ENCODE measurements at places on chromosomes 7 and 10.
A peak's percentile ranks its signal among the peaks of the same experiment; 100 is the strongest.

DNA sequence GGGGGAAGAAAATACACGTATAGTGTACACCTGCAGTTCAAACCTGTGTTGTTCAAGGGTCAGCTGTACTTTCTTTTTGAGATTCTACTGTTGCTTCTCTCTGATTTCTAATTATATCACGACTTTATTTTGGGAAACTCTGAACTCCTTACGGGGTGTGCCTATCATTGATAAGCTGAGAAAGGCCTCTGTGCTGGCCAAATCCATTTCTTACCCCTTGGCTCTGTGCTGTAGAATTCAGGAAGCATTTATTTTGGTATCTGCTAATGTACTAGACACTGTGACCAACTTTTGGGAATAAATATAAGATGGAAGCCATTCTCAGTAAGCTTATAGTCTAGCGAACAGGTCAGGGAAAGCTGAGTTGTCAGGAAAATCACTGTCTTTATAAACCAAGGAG, 26.9 kb upstream of the RPA3 start:
- DNase-seq = no peak

DNA sequence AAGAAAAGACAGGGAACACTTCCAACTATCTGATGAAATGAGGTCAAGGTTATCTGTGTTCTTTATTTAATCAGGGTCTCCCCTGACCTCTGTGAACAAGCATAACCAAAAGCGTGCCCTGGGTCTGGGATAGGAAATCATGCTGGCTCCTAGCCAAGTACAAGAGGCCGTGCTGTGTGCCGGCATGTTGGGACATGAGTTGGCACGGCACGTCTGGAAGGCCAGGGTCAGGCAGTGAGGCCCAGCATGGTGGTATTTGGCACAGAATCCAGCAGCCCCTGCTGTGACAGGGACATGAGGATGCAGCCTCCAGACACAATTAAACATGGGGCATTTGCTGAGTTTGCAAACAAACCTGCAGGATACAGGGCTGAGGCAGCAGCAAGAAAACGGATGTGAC, 320.4 kb downstream of the PLXNA4 start:
- peak; percentile 42 for DNase-seq

DNA sequence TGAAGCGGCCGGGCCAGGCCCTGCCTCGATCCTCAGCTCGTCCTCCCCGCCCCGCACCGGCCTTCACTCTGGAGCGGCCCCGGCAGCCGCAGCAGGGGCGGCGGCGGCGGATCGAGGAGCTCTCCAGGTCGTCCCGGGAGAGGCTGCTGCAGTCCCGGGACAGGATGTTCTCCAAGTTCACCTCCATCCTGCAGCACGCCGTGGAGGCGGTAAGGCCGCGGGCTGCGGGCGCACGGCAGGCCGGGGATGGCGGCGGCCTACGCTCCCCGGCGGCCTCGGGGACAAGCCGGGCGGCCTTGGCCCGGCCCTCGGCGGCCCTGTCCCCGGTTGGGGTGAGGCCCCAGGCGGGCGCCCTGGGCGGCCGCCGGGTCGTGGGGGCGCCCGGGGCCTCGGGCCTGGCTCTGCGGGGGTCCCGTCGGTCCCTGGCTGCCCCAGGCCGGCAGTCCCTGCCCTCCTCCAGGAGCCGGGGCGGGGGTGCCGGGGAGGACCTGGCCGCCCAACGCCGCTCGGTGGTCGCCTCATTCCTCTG, 399 bp downstream of the FHIP2A start:
- peak; percentile 73 for DNase-seq

- DNase-seq = no peak
These were observed 224.2 kb downstream of the XPNPEP1 start for GRCh38 chr10:109698882-109699664.

GRCh38 chr10:91977491-91977890, 53.9 kb downstream of the BTAF1 start:
- DNase-seq = no peak

DNA sequence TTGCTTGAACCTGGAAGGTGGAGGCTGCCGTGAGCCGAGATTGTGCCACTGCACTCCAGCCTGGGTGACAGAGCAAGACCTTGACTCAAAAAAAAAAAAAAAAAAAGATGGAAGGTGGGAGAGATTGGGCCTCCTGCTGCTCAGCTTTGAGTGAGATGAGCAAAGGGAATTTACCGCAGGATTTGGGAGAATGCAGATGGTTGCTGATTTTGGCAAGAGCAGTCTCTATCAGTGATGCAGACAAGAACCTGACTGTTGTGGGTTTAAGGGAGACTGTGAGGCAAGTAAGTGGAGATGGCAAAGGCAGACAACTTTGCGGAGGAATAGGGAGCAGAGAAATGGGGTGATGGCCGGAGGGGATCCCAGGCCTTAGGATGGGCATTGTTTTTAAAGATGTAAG, 1140.8 kb upstream of the AUTS2 start:
- no peak for DNase-seq

- DNase-seq = no peak
These were observed 41.0 kb downstream of the NKX2-3 start for GRCh38 chr10:99573790-99574189.

- no peak for DNase-seq
These were observed 740.0 kb downstream of the SUGCT start for GRCh38 chr7:40874756-40875155.

DNA sequence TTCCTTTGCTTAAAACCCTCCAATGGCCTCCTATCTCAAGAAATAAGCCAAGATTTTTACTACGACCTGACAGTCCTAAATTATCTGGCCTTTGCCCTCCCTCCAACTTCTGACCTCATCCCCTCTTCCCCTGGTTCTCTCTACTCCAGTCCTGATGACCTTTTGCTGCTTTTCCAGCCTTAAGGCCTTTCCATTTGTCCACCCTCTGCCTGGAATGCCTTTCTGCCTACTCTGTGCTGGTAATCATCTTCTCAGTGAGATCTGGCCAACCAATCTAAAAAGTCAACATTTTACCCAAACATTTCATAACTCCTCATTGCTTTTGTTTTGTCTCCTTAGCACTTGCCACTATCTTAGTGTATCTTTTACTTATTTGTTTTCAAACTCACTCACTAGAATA, 75.7 kb downstream of the VPS41 start:
- DNase-seq = peak; percentile 68

DNA sequence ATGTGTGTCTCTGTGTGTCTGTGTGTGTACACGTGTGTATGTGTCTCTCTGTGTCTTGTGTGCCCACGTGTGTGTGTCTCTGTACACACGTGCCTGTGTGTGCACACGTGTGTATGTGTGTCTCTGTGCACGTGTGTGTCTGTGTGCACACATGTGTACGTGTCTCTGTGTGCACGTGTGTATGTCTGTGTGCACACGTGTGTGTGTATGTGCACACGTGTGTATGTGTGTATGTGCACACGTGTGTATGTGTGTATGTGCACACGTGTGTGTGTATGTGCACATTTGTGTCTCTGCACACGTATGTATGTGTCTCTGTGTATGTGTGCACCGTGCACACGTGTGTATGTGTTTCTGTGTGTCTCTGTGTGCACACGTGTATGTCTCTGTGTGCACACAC, 248.7 kb upstream of the SHH start:
- no peak for DNase-seq

DNA sequence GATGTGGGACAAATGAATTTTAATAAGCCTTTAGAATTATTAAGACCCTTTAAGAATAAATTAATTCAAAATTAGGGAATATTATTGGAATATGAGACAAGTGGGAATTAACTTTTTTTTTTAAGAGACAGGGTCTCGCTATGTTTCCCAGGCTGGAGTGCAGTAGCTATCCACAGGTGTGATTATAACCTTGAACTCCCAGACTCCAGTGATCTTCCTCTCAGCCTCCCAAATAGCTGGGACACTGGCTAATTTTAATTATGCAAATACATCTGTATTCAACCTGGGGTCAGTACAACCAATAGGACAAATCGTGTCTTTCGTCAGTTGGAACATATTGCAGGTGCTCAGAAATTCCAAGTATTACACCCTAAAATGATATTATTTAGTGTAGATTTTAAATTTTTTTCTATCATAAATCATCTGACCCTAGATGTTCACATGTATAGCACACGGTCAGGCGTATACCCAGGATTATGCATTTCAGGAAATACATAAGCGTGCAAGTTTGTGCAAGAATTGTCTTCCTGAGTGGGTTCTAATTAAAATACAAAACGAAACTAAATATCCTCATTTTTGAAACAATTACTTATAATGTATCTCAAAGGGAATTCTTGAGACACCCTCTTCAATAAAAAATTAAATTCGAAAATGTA, 1.2 kb downstream of the NT5C3A start:
- DNase-seq = no peak

- no peak for DNase-seq
These were observed 66.8 kb downstream of the TMEM168 start for GRCh38 chr7:112723416-112723815.

GRCh38 chr10:132400041-132400546, 3.1 kb downstream of the PWWP2B start:
- DNase-seq = no peak

DNA sequence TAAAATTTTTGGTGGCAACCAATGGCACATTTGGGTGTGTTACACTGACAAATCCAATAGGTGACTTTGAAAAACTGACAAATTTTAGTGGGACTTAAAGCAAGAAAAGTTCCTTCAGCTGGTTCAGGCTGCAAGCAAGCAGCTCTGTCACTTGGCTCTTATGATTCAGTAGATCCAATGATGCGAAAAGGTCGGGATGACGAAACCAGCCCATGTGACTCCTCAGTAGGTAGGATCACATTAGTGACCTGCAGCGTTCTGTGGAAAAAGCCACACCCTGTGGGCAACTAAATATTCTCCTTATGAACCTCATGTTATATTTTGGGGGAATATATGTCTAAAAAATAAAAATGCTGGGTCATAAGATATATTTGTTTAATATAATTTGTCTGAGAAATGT, 13.3 kb upstream of the TSGA13 start:
- DNase-seq = no peak

DNA sequence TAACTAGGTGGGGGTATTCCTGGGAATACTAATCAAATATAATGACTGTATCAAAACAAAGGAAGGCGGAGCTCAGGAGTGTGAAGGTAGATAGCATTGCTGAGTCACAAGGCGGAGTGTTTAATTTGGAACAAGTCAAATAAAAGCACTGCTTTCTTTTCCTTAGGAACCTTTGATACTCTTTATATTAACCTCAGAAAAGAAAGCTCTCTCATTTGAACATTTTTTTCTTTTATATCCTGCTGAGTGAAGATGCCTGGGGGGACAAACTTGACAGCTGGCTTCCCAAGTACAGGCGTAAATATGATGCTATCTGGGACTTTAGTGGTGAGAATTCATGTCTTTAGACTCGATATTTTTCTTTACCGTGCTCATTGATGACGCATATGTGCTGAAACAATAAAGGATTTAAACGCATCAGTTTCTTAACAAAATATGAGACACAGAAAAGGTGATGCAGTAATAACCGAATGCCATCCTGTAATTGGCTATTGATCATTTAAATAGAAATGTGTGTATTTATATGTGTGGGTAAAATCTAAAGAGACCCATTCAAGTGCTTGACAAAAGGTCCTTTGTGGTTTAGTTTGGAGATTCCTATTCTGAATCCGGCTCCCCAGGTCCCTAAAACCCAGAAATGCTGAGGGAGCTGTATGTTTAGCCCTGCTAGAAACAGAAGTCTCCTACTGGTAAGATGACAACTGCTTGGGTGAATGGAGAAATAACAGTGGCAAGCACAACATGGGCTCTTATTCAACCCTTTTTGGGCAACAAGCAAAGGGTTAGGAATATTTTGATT, 102.7 kb downstream of the PRTFDC1 start:
- no peak for DNase-seq

DNA sequence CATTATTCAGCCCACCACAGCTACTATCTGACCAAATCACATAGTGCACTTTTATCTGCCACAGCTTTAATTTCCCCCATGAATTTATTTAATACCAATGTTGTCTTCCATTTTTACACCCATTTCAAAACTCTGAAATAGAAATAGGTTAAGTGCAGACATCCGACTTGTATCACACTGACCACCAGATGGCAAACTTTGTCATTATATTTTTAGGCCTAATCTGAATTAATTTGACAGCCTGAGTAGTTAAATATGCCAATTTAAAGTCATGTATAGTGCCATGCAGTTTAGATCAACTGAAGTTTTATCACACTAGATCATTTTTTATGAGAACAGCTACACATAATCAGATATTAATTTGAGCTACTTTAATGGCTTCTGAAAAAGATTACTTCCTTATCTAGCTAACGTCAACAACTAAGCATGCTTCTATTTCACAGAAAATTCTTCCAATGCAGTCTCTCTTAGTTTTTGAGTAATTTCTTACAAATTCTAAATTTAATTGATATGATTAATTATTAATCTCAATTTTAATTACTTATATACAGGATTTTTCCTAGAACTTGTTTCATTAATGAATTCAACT, 566.4 kb downstream of the GFRA1 start:
- no peak for DNase-seq

GRCh38 chr7:149490083-149490760, 7.4 kb downstream of the ZNF746 start:
- DNase-seq = no peak

DNA sequence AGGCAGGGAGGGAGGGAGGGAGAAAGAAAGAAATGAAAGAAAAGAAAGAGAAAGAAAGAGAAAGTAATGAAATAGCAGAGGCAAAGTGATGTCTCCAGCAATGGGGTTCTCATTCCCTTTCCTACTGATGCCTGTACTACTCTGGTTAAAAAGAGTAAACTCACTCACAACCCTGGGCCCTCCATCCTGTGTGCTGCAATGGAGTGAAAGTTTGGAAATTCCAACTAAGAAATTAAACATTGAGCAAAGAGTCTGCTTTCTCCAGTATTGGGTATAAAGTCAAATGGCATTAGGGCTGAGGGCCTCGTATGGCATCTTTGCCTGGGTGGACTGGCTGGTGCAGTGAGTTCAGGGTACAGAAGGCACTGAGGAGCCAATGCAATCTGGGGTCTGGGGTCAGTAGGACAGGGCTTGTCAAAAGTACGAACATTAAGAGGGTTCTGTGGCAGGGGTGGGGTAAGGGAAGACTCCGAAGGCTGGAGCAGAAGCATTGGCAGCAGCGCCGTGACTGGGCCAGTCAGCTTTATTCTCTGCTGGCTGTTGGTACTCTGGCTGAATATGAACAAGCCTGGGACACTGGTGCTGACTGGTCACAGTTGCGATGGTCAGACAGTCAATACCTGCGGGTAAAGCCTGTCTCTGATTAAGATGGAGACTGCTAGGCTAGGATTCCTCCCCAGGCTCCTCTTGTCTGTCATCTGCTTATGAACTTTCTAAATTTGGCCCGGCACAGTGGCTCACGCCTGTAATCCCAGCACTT, 24.1 kb upstream of the TNS3 start:
- no peak for DNase-seq

- peak; percentile 32 for DNase-seq
These were observed 25.4 kb upstream of the CALU start for GRCh38 chr7:128713794-128714193.

GRCh38 chr10:59465088-59465487, 102.7 kb upstream of the FAM13C start:
- DNase-seq = no peak

Data from islet precursor cell (in vitro differentiated cells).